Kidney (tissue), 22 donors: ENCODE measurements at places on chromosomes 1 and 21. TPM values are rescaled to one million over a fixed set of nuclear protein-coding genes. Genes with fewer than 3 reads are reported as not detected.
A peak's percentile ranks its signal among the peaks of the same experiment; 100 is the strongest.

- no peaks in the 10 kb centered on the region for H3K4me1 ChIP-seq
- no peak overlapping the region for H3K27ac ChIP-seq
- no peaks in the 10 kb centered on the region for H3K27me3 ChIP-seq
- no peaks in the 10 kb centered on the region for H3K36me3 ChIP-seq
Measured at GRCh38 chr1:246128494-246129069, 378.5 kb downstream of the SMYD3 start.

- no peaks in the 10 kb centered on the region for H3K36me3 ChIP-seq
- DNase-seq, result no peak
- no peak overlapping the region for H3K27ac ChIP-seq
- H3K4me3 ChIP-seq, result no peak overlapping the region
- H3K27me3 ChIP-seq, result no peaks in the 10 kb centered on the region
- H3K4me1 ChIP-seq, result no peaks in the 10 kb centered on the region
Measured at GRCh38 chr1:93707956-93708355, 26.3 kb upstream of the BCAR3 start.

DNA sequence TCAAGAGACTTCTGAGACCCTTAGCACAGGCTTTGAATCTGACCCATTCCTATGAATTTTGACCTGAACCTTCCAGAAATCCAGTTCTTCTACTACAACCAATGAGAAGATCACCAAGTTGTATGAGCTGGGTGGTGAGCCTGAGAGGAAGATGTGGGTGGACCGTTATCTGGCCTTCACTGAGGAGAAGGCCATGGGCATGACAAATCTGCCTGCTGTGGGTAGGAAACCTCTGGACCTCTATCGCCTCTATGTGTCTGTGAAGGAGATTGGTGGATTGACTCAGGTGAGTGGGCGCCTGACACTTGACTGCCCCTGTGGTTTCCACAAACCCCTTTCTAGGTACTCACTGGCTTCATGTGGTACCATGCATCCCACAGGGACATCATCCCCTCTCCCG, 20.0 kb upstream of the PIGV start:
- H3K4me1 ChIP-seq, result peaks cover 21% of the 10 kb centered on the region
- H3K27ac ChIP-seq, result no peak overlapping the region
- DNase-seq, result no peak
- H3K36me3 ChIP-seq, result peaks cover 58% of the 10 kb centered on the region
- H3K27me3 ChIP-seq, result no peaks in the 10 kb centered on the region

DNA sequence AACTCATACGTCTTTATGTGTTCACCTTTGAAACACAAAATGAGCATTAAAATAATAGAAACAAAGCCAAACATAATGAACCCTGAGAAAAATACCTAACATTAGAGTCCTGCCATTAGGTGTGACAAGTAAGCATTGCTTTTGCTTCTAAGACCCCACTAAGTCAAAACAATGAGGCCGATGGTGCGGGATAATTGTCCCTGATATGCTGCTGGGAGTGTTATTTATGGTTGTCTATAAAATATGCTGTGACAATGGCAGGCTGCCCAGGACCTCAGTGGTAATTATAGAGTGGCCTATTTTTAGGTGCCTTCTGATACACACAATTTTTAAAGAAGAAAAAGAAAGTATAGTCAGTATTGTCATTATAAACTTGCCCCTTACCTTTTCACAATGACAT, 1423.1 kb downstream of the AMY1C start:
- no peak overlapping the region for H3K4me3 ChIP-seq
- DNase-seq, result no peak
- H3K4me1 ChIP-seq, result no peaks in the 10 kb centered on the region
- no peaks in the 10 kb centered on the region for H3K36me3 ChIP-seq

- DNase-seq, result no peak
- no peaks in the 10 kb centered on the region for H3K36me3 ChIP-seq
- no peaks in the 10 kb centered on the region for H3K27me3 ChIP-seq
- no peaks in the 10 kb centered on the region for H3K4me1 ChIP-seq
- no peak overlapping the region for H3K4me3 ChIP-seq
- H3K27ac ChIP-seq, result no peak overlapping the region
Measured at GRCh38 chr1:28782011-28782410, 30.0 kb upstream of the OPRD1 start.

GRCh38 chr1:217026531-217026930, 303.3 kb upstream of the ESRRG start:
- no peaks in the 10 kb centered on the region for H3K36me3 ChIP-seq
- peak overlapping the region; percentile 67 for H3K27ac ChIP-seq
- peak; percentile 92 for DNase-seq
- H3K4me1 ChIP-seq, result peaks cover 9% of the 10 kb centered on the region
- no peak overlapping the region for H3K4me3 ChIP-seq

- H3K36me3 ChIP-seq, result peaks cover 8% of the 10 kb centered on the region
- no peak overlapping the region for H3K27ac ChIP-seq
- H3K27me3 ChIP-seq, result no peaks in the 10 kb centered on the region
- no peak overlapping the region for H3K4me3 ChIP-seq
Measured at GRCh38 chr21:44958471-44959191, 18.8 kb downstream of the SLX9 start.

GRCh38 chr1:47482786-47483185, 44.9 kb downstream of the FOXD2 start:
- H3K4me3 ChIP-seq, result no peak overlapping the region
- no peak overlapping the region for H3K27ac ChIP-seq
- H3K4me1 ChIP-seq, result no peaks in the 10 kb centered on the region
- H3K27me3 ChIP-seq, result no peaks in the 10 kb centered on the region

- H3K4me3 ChIP-seq, result no peak overlapping the region
- peaks cover 2% of the 10 kb centered on the region for H3K36me3 ChIP-seq
- H3K4me1 ChIP-seq, result peaks cover 29% of the 10 kb centered on the region
- DNase-seq, result no peak
Measured at GRCh38 chr1:47181955-47182675, 7.7 kb downstream of the PDZK1IP1 start.

DNA sequence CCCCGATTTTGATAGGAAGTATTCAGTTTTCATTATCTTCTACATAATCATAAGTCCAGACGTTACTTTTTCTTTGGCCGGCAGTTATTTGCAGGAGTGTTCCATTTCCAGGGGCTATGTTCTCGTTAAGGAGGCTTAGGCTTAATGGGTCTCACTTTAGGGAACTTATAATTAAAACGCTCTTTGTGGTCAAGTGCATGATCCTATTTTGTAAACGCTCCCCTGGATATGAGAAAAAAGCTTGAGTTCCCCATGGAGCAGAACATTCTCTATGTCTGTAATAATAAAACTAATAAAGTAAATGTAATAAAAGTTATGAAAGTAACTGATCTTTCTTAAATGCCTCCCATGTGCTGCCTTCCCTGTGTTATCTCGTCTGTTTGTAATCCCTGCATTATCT, 48.7 kb upstream of the GPR153 start:
- H3K27me3 ChIP-seq, result no peaks in the 10 kb centered on the region
- no peaks in the 10 kb centered on the region for H3K36me3 ChIP-seq
- H3K4me1 ChIP-seq, result no peaks in the 10 kb centered on the region
- DNase-seq, result no peak
- H3K4me3 ChIP-seq, result no peak overlapping the region

DNA sequence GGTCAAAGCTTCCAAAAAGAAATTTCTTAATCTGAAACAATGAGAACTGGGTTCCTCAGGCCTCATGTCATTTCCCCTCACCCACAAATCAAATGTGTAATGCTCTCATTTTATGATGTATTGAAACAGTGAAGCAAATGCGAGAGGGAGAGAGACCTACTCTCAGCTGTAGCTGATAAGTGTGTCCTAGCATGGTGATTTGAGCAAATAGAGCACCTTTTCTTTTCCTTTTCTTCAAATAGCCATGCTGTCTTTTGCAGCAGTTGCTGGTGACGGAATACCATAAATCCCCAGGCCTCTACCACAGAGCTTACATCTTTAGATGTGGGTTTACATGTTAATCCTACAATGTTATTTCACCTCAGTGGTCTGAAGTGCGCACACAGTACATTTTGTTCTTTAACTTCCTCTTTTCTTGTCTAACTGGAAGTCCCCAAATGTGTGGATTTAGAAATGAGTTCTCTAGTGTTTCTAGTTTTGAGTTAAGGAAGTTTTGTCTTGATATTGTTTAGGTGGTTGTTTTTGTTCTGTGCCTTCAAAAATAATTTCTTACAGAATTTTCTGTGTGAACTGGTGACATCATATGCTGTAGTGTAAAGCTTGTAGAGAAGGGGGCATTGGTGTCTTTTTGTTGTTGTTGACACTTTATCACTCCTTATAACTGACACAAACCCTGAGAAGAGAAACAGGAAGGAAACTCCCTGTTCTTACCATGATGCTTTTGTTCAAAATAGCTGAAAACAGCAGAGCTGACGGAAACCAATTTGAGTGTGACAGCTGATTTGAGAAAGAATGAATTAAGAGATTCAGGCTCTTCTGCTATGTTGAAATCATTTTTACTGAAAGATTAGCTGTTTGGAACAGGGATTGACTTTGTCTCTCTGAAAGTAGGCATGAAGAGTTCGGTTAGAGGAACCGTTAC, 12.2 kb downstream of the SMAP2 start:
- no peaks in the 10 kb centered on the region for H3K27me3 ChIP-seq
- no peak for DNase-seq
- H3K4me3 ChIP-seq, result no peak overlapping the region
- peak overlapping the region; percentile 68 for H3K27ac ChIP-seq
- H3K4me1 ChIP-seq, result peaks cover 7% of the 10 kb centered on the region

DNA sequence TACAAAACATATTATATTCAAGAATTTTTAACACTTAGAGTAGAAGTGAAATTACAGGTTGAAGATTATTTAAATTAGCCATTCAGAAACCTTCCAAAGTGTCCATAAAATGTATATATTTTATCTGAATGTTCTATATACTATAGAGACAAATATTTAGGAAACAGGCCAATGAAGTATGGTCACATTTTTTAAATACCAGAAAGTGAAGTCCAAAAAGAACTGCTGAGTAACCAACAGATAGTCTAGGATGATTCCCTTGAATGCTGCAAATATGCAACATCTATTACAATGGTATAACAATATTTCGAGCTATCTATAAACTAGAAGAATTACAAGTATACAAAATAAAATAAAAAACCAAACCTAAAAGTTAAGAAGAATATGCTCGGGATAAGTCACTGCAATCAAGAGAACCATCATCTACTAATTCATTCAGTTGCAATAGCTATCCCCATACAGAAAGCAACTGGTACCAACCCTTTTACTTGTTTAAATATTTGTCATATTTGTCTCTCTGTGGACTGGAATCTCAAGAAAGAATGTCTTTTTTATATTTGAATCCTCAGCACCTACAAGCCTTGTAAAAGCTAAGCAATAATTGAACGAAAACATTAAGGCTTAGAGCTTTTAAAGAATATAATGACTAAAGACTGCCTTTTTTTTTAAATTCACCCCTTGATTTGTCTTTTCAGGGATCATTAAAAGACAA, 8.1 kb downstream of the ODF2L start:
- DNase-seq, result no peak
- H3K27ac ChIP-seq, result no peak overlapping the region
- no peaks in the 10 kb centered on the region for H3K4me1 ChIP-seq
- H3K27me3 ChIP-seq, result no peaks in the 10 kb centered on the region
- no peaks in the 10 kb centered on the region for H3K36me3 ChIP-seq

DNA sequence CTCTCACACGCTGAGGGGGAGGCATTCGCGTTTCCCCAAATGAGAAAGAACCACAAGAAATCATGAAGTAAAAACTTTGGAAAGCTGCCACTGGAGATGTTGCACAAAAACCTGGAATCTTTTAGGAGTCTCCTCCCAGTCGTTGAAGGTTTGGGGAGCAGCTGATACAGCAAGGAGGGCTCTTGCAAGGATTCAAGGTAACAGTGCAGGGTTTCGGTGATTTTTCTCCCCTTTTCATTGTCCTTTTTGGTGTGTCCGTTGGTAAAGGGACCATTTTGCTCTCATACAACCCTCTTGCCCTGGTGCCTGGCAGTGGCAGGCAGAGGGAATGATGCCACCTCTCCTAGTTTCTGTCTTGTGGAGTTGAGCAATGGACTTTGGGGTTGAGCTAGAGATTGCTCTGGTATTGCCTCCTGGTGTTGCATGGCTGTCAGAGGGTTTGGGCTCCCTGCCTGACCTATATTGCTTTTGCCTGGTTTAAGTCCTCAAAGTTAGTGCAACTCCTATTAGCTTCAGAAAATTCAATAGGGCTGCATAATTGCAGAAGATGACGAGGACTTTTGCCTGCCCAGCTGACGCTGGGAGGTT, 872 bp downstream of the BRINP2 start:
- no peak overlapping the region for H3K4me3 ChIP-seq
- peaks cover 25% of the 10 kb centered on the region for H3K27me3 ChIP-seq
- no peaks in the 10 kb centered on the region for H3K36me3 ChIP-seq
- H3K4me1 ChIP-seq, result peaks cover 6% of the 10 kb centered on the region
- no peak overlapping the region for H3K27ac ChIP-seq

- no peaks in the 10 kb centered on the region for H3K4me1 ChIP-seq
- no peak overlapping the region for H3K27ac ChIP-seq
- no peaks in the 10 kb centered on the region for H3K27me3 ChIP-seq
Measured at GRCh38 chr1:210098356-210098755, 134.2 kb upstream of the SERTAD4 start.

GRCh38 chr1:57111175-57111574, 145.4 kb upstream of the C8B start:
- no peak overlapping the region for H3K4me3 ChIP-seq
- no peaks in the 10 kb centered on the region for H3K27me3 ChIP-seq
- H3K27ac ChIP-seq, result no peak overlapping the region
- H3K4me1 ChIP-seq, result no peaks in the 10 kb centered on the region

- no peak overlapping the region for H3K27ac ChIP-seq
- peaks cover 2% of the 10 kb centered on the region for H3K4me1 ChIP-seq
- H3K36me3 ChIP-seq, result no peaks in the 10 kb centered on the region
- H3K27me3 ChIP-seq, result no peaks in the 10 kb centered on the region
- H3K4me3 ChIP-seq, result no peak overlapping the region
Measured at GRCh38 chr1:116918714-116919357, 9.1 kb downstream of the PTGFRN start.

- no peak overlapping the region for H3K27ac ChIP-seq
- H3K4me3 ChIP-seq, result no peak overlapping the region
- no peaks in the 10 kb centered on the region for H3K4me1 ChIP-seq
Measured at GRCh38 chr1:55427606-55428005, 212.4 kb upstream of the USP24 start.

DNA sequence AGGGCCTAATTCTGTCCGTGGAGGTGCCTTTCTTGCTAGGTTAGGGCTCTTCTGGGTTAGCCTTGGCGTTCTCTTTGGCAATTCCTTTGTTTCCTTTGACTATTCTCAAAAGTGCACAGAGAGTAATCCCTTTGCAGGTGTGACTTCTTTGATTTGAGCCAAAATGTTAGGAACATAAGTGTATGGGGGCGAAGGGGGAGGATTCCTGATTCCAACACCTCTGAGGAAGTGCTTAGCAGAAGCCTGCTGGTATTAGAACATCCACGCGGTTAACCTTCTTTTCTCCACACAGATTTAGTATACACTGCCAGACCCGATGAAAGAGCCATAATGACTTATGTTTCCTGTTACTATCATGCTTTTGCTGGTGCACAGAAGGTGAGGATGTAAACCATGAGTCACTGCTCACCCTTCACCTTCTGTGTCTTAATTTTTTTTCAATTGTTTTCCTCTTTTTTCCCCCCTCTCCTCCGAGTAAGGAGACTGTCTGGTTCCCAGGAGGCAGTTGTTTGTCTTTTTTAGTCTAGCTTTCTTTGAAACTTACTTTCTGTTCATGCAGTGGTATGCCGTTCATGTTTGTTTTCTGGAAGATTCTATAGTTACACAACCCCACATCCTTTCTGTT, 48.0 kb downstream of the ACTN2 start:
- no peak for DNase-seq
- no peaks in the 10 kb centered on the region for H3K4me1 ChIP-seq
- no peaks in the 10 kb centered on the region for H3K36me3 ChIP-seq
- no peaks in the 10 kb centered on the region for H3K27me3 ChIP-seq
- no peak overlapping the region for H3K27ac ChIP-seq

Gene SELENBP1
- polyA plus RNA-seq, result 161 TPM

Gene TMPRSS2
- polyA plus RNA-seq, result 55.0 TPM

Gene HCRTR1
- polyA plus RNA-seq, result not detected

Gene REN
- 1,159 TPM for polyA plus RNA-seq

Gene ICOSLG
- polyA plus RNA-seq, result 3.0 TPM

Gene TRIM46
- 0.28 TPM for polyA plus RNA-seq

Gene CADM3
- 0.56 TPM for polyA plus RNA-seq

Gene LRRC71
- 0.19 TPM for polyA plus RNA-seq

Gene SPAG17
- 8.7 TPM for polyA plus RNA-seq

Gene CCDC24
- polyA plus RNA-seq, result 35.6 TPM

Gene OLIG2
- not detected for polyA plus RNA-seq

Gene LORICRIN
- polyA plus RNA-seq, result not detected
